ENCODE measurements at places on chromosomes 16 and 17. TPM values are rescaled to one million over a fixed set of nuclear protein-coding genes. Genes with fewer than 3 reads are reported as not detected.

- no peak for DNase-seq
Observed at GRCh38 chr17:76659928-76660655, 16.5 kb upstream of the ST6GALNAC1 start.

GRCh38 chr17:49894761-49895160, 46.9 kb upstream of the TAC4 start:
- DNase-seq: no peak

GRCh38 chr16:84823484-84823883, 3.7 kb downstream of the CRISPLD2 start:
- DNase-seq: no peak

- no peak for DNase-seq
Observed at GRCh38 chr17:75809631-75810111, 25.1 kb downstream of the UNK start.

DNA sequence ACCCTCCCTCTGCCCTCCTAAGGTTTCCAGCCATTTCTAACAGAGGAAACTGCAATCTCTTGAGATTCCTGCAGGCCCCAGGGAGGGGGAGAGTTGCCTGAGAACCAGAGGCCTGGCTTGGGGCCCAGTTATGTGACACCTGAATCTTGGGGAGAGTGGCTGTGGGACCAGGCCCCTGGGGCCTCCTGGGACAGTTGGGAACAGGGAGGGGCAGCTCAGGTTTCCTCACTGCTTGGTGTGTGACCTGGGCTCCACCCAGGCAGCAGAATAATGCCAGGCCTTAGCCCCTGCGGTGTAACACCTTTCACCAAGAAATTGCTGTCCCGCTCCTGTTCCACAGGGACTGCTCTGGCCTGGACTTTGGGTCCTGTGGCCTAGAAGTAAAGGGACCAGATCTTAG, 44.3 kb upstream of the CRHR1 start:
- no peak for DNase-seq

DNA sequence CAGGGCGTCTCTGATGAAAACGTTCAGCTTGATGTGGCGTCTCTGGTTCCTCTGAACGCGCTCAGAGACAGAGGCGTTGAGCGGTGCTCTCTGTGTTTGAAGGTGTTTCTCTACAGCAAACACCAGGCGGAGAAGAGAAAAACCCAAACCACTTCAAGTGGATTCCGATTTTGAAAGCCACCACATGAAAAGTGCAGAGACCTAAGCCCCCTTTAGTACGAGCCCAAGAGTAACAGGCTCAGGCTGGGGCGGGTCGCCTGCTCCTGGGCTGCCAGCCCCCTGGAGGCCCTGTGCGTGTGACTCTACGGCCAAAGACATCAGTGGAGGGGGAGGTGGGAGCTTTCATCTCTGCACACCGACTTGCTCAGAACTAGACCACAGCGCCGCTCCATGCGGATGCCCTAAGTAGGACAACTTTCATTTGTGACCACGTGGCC, 328.4 kb downstream of the MAF start:
- no peak for DNase-seq

- no peak for DNase-seq
Observed at GRCh38 chr17:44610871-44611270, 45.4 kb upstream of the MEIOC start.

DNA sequence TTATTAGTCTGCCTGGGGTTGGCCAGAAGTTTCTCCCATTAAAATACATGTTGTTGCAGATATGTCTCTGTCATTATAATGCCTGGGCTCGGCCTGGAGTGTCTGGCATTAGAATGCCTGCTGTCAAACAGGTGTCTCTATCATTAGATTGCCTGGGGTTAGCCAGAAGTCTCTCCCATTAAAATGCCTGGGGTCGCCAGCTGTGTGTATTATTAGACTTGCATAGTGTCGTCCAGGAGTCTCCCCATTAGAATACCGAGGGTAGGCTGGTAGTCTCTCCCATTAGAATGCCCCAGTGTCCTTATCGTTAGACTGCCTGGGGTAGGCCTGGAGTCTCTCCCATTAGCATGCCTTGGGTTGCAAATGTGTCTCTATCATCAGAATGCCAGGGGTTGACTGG, 2270.8 kb downstream of the TP53TG3F start:
- no peak for DNase-seq

GRCh38 chr16:55737318-55737717, 81.5 kb downstream of the SLC6A2 start:
- DNase-seq: no peak

DNA sequence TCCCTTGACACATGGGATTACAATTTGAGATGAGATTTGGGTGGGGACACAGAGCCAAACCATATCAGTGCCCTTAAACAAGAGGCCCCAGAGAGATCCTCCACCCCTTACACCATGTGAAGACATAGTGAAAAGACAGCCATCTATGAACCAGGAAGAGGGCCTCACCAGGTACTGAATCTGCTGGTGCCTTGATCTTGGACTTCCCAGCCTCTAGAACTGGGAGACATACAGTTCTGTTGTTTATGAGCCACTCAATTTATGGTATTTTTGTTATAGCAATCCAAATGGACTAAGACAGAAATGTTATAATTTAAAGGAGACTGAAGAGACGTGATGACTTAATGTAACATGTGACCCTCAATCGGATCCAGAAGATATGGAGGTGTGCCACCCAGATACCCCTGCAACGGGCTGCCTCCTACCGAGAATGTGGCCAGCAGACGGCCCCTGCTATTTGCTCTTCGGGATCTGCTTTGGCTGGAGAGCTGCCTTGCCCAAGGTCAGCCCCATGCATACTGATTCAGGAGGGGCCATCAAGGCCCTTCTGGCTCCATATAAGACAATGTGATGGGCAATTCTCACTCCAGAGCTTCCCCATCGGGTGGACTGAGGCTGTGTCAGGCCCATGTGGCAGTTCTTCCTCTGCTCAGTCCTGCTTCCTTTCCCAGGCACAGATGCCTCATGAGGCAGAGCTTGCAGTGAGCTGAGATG, 80.6 kb downstream of the NETO2 start:
- no peak for DNase-seq

DNA sequence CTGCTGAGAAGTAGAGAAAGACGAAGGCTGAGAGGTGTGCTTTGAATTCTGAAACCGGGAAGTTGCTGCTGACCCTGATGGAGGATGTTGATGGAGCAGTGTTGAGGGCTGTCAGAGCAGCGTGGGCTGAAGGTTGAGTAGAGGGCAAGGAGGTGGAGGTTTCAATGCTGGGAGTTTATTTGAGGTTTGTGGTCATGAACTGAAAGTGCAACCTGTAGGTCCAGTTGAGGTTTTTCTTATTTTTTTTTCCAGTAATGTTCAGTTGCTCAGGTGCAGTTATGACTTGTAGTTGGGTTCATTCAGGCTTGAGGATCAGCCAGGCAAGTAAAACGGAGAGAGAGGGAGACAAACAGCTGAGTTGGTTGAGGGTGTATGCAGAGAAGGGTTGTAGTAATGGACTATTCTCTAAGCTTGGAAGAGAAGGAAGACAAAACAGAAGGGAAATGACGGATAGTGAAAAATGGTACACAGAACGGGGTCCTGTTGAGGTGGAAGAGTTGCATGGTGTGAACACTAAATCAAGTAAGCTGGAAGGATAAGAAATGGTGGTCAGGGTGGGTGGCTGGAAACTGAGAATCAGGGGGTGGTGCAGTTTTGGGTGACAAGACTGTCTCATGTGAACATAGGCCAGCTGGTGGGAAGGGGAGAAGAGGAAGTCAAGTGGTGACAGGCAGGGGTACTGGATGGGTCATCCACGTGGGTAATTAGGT, 8.7 kb upstream of the UBE2G1 start:
- no peak for DNase-seq

DNA sequence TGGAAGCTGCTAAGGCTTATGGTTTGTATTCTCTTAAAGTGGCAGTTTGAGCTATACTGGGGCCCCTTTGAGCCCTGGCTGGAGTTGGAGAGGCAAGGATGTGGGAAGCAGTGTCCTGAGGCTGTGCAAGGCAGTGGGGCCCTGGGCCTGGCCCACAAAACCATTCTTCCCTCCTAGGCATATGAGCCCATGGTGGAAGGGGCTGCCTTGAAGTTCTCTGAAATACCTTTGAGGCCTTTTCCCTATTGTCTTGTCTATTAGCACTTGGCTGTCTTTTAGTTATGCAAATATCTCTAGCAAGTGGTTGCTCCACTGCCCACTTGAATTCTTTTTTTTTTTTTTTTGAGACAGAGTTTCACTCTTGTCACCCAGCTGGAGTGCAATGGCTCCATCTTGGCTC, 119.2 kb downstream of the PCTP start:
- DNase-seq: no peak

DNA sequence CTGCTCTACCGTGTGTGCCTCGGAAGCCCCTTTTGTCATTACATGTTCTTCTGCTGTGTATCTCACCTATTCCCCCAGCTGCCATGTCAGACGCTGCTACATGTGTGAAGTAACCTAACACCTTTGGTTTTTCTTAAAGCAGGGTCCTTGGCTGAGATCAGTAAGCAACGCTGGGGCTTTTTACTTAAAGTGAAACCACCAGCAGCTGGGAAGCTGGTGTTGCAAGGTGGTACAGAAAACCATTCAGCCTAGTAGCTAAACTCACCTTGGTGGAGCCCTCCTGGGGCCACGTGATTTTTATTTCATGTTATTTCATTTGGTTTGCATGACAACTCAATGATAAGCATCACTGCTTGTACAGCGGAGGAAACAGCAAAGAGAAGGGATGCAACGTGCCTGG, 62.6 kb downstream of the PLCG2 start:
- DNase-seq: no peak

- no peak for DNase-seq
Observed at GRCh38 chr17:78736526-78737079, 45.5 kb downstream of the CYTH1 start.

GRCh38 chr16:68351463-68351862, 40.6 kb downstream of the PRMT7 start:
- DNase-seq: no peak

- DNase-seq: no peak
Observed at GRCh38 chr16:68972720-68973119, 129.4 kb downstream of the TANGO6 start.

GRCh38 chr17:48551596-48552465, 6.9 kb upstream of the HOXB2 start:
- no peak for DNase-seq

- DNase-seq: no peak
Observed at GRCh38 chr17:4560421-4560820, at the start of gene GGT6. TSS of gene GGT6 (minus strand) at chr17:4560577. CDS start at chr17:4560521, 56 bp downstream.

- DNase-seq: no peak
Observed at GRCh38 chr16:8565498-8565897, 24.8 kb downstream of the TMEM114 start.

- DNase-seq: no peak
Observed at GRCh38 chr16:86517652-86518258, 7.4 kb downstream of the FOXF1 start.

Gene RNF222
- total RNA-seq: not detected

Gene UBB
- total RNA-seq: 1,074 TPM

Gene ELMO3
- 0.53 TPM for total RNA-seq

Gene ZNF750
- total RNA-seq: 0.68 TPM

Gene CRYBA1
- not detected for total RNA-seq

Gene SLC39A11
- total RNA-seq: 17.7 TPM

Gene ZSCAN10
- not detected for total RNA-seq

Gene MYO18A
- 29.9 TPM for total RNA-seq

Gene MARCHF10
- not detected for total RNA-seq

Gene MIS12
- 7.5 TPM for total RNA-seq

Data from glomerular endothelial cell (primary cell).